ENCODE measurements at places on chromosomes 1 and 21. TPM values are rescaled to one million over a fixed set of nuclear protein-coding genes. Genes with fewer than 3 reads are reported as not detected.

The OR2L2 gene
- not detected for total RNA-seq

The SLFNL1 gene
- total RNA-seq: 0.16 TPM

The COL9A2 gene
- 0.27 TPM for total RNA-seq

The CD53 gene
- 7.5 TPM for total RNA-seq

DNA sequence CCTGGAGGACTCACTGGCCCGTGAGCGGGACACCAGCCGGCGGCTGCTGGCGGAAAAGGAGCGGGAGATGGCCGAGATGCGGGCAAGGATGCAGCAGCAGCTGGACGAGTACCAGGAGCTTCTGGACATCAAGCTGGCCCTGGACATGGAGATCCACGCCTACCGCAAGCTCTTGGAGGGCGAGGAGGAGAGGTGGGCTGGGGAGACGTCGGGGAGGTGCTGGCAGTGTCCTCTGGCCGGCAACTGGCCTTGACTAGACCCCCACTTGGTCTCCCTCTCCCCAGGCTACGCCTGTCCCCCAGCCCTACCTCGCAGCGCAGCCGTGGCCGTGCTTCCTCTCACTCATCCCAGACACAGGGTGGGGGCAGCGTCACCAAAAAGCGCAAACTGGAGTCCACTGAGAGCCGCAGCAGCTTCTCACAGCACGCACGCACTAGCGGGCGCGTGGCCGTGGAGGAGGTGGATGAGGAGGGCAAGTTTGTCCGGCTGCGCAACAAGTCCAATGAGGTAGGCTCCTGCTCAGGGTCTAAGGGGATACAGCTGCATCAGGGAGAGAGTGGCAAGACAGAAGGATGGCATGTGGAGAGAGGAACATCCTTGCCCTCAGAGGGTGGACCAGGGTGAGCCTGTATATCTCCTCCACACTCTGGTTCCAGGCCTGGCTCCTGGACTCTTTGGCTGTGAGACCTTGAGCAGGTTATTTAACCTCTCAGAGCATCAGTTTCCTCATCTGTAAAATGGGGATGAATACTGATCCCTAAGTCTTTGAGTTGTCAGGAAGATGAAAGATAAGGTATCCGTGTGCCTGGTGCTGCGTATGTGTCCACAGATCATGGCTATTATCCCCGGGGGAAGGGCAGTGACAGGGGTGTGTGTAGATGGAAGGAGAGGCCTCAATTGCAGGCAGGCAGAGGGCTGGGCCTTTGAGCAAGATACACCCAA lies 17.2 kb upstream of the SEMA4A start:
- no peak for DNase-seq

DNA sequence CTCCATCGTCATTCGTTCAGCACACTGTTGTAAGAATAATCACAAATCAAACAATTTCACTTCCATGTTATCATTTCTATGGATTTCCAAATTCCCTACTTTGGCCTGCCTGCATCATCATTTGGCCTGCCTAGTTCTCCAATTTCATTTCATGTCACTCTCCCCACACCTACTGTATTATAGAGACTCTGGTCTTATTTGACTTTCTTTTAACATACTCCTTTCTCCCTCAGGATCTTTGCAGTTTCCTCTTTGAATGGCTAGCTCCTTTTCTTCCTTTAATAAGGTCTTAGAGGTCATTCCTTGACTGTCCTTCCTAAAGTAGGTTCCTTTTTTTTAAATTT lies 36.3 kb upstream of the PODN start:
- DNase-seq: no peak

DNA sequence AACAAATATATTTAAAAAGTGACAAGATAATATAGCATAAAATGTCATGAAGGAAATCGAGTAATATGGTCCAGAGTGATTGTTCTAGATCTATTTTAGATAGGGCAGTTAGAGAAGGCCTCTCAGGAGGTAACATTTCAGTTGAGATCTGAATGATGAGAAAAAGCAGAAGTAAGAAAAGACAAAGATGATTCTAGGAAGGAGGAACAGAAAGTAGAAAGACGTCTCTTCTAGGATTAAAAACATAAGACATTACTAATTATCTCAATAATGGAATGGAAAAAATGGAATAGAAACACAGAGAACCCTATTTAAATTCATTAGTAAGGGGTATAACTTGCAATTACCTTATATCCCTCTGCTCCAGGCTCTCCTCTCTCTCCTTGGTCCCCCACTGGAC lies 130.0 kb upstream of the ZNHIT6 start:
- no peak for DNase-seq

GRCh38 chr1:222950892-222951291 lies 136.1 kb downstream of the DISP1 start:
- DNase-seq: no peak

DNA sequence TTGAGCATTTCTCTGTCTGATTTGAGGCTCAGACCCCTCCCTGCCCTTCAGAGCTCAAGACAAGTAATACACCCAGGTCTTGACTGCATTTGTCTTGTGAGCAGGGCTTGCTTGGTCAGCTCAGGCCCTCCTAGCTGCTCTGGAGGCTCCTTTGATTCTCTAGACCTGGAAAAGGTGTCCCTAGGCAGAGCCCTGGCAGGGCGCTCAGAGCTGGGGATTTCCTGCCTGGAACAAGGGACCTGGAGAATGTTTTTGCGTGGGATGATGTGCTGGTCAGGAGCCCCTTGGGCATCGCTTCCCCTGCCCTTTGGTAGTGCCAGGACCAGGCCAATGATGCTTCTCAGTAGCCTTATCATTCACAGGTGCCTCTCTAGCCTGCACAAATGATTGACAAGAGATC lies 4.9 kb upstream of the CCDC28B start:
- no peak for DNase-seq

- DNase-seq: no peak
These were observed 27.4 kb downstream of the ELF3 start for GRCh38 chr1:202037706-202038296.

All from left ventricle myocardium inferior (tissue), 1 donor.